ENCODE measurements at places on chromosomes 1 and 21.

- H3K4me3 ChIP-seq, result peak overlapping the region; percentile 68
- H3K36me3 ChIP-seq, result peaks cover 4% of the 10 kb centered on the region
- H3K27ac ChIP-seq, result no peak overlapping the region
These were observed 32.9 kb downstream of the PRMT2 start for GRCh38 chr21:46668381-46668780.

DNA sequence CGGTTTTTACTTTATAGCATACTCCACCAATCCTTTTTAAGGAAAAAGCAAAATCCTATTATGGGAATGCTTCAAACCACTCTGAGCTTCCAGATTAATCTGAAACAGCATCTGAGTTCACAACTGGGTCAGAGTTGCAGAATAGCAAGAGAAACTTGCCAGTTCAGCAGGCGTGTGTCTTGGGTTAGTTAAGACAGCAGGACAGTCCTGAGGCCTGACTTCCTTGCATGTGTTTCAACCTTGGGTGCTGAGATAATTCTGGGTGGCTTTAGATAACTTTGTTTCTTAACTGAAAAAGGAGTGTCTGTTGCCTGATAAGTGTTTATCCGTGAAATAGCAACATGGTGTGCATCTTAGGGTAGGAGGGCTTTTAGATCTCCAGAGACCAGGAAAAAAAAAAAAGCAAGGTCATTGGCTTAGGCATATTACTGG is 169.2 kb downstream of the DHRS3 start:
- H3K27ac ChIP-seq, result no peak overlapping the region
- no peaks in the 10 kb centered on the region for H3K36me3 ChIP-seq
- no peak for DNase-seq
- no peak overlapping the region for H3K4me3 ChIP-seq

DNA sequence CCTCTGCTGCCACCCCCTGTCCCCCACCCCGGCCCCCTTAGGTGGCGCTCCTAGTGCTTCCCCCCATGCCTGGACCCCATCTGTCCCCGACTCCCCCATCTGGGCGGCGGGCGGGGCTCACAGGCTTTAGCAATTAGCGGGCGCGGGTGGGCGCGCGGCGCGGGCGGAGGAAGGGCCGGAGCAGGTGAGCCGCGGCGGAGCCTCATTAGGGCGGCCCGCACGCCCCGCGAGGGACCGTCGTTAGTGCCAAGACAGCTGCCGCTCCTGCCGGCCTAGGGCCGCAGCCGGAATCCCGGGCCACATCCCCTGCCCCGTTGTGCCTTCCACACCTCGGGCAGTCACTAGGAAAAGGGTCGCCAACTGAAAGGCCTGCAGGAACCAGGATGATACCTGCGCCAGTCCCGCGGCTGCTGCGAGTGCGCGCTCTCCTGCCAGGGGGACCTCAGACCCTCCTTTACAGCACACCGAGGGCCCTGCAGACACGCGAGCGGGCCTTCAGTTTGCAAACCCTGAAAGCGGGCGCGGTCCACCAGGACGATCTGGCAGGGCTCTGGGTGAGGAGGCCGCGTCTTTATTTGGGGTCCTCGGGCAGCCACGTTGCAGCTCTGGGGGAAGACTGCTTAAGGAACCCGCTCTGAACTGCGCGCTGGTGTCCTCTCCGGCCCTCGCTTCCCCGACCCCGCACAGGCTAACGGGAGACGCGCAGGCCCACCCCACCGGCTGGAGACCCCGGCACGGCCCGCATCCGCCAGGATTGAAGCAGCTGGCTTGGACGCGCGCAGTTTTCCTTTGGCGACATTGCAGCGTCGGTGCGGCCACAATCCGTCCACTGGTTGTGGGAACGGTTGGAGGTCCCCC is 7.6 kb downstream of the OLIG2 start:
- H3K4me3 ChIP-seq, result no peak overlapping the region
- H3K36me3 ChIP-seq, result no peaks in the 10 kb centered on the region
- no peak overlapping the region for H3K27ac ChIP-seq
- H3K4me1 ChIP-seq, result no peaks in the 10 kb centered on the region
- peaks cover 93% of the 10 kb centered on the region for H3K27me3 ChIP-seq
- no peak for DNase-seq

DNA sequence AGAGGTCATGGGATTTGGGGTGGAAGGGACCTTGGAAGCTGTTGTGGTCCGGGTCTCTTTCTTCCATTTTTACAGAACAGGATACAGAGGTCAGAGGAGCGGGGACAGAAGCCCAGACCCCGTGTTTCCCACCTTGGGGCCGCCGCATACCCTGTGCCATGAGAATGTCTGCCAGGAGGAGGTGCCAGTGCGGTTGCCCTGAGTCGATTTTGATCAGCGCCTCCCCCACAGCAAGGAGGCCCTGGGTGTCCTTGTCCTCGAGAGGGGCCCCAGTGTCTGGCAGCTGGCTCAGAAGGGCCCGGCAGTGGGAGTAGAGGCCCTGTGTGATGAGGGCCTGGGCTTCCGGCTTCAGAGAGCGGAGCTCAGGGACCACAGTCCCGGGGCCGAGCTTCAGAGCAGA is 12.3 kb upstream of the MMEL1 start:
- DNase-seq, result no peak
- H3K4me3 ChIP-seq, result no peak overlapping the region
- no peaks in the 10 kb centered on the region for H3K36me3 ChIP-seq
- H3K4me1 ChIP-seq, result no peaks in the 10 kb centered on the region

- no peaks in the 10 kb centered on the region for H3K36me3 ChIP-seq
- H3K27me3 ChIP-seq, result no peaks in the 10 kb centered on the region
- no peaks in the 10 kb centered on the region for H3K4me1 ChIP-seq
- no peak overlapping the region for H3K4me3 ChIP-seq
- DNase-seq, result peak; percentile 6
- H3K27ac ChIP-seq, result no peak overlapping the region
These were observed 6.9 kb upstream of the SLC35D1 start for GRCh38 chr1:67060811-67061218.

- no peaks in the 10 kb centered on the region for H3K36me3 ChIP-seq
- peak; percentile 74 for DNase-seq
- no peaks in the 10 kb centered on the region for H3K4me1 ChIP-seq
- H3K4me3 ChIP-seq, result no peak overlapping the region
- H3K27ac ChIP-seq, result no peak overlapping the region
These were observed 14.5 kb downstream of the PDZK1IP1 start for GRCh38 chr1:47175227-47175934.

DNA sequence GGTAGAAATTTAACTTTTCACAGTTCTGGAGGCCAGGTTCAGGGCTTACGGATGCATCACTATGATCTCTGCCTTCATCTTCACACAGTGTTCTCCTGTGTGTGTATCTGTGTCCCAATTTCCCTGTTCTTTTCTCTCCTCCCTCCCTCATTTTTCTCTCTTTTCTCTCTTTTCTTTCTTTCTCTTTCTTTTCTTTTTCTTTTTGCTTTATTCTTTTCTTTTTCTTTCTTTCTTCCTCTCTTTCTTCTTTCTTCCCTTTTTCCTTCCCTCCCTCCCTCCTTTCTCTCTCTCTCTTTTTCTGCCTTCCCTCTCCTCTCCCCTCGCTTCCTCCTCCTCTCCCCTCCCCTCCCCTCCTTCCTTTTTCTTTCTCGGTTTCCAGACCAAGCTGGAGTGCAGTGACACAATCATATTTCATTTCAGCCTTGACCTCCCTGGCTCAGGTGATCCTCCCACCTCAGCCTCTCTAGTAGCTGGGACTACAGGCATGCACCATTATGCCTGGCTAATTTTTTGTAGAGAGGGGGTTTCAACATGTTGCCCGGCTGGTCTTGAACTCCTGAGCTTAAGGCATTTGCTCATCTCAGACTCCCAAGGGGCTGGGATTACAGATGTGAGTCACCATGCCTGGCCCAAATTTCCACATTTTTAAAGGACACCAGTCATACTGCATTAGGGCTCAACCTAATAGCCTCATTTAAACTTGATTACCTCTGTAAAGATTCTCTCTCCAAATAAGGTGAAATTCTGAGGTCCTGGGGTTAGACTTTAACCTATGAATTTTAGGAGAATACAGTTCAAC is 115.9 kb downstream of the HUNK start:
- H3K27me3 ChIP-seq, result no peaks in the 10 kb centered on the region
- no peaks in the 10 kb centered on the region for H3K36me3 ChIP-seq
- H3K4me1 ChIP-seq, result no peaks in the 10 kb centered on the region
- peak; percentile 25 for DNase-seq
- no peak overlapping the region for H3K4me3 ChIP-seq
- no peak overlapping the region for H3K27ac ChIP-seq

GRCh38 chr1:167094690-167095089 is 815 bp downstream of the STYXL2 start:
- peaks cover 10% of the 10 kb centered on the region for H3K4me1 ChIP-seq
- no peaks in the 10 kb centered on the region for H3K36me3 ChIP-seq

DNA sequence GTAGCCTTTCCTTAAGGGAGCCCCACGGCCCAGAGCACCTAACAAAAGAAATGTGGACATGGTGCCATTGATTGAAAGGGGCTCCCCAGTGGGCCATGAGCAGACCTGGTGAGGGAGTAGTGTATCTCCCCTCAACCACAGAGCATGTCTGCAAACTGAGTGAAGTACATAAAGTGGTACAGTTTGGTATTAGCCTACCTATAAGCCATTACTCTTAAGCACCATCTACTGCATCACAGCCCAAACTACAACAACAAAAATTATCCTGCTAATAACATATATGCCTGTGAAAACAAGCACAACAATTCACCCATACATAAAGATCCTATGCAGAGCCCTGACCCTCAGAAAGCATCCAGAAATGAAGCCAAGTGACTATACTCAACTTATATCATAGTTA is 407.8 kb downstream of the PTPRC start:
- no peak for DNase-seq
- H3K27ac ChIP-seq, result no peak overlapping the region
- H3K36me3 ChIP-seq, result no peaks in the 10 kb centered on the region
- no peaks in the 10 kb centered on the region for H3K27me3 ChIP-seq
- no peaks in the 10 kb centered on the region for H3K4me1 ChIP-seq

DNA sequence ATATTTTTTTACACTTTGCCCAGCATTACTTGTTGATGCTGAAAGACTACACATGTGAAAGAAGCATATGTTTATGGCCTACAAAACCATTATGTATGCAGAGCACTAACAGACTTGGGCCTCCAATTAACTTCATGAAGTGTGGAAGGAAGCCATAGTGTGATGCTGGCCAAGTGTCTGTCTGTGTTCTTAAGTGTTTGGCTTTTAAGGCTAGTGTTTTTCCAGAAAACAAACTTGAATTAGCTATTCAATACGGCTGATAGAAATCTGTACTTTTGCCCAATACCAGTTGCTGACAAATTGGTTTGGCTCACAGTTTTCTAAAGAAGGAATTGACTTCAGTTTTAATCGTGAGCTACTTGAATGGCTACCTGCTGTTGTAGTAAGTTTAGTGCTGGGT is 136.1 kb downstream of the ADGRL2 start:
- DNase-seq, result no peak
- H3K27ac ChIP-seq, result no peak overlapping the region
- H3K4me3 ChIP-seq, result no peak overlapping the region
- peaks cover 16% of the 10 kb centered on the region for H3K27me3 ChIP-seq
- H3K36me3 ChIP-seq, result no peaks in the 10 kb centered on the region

DNA sequence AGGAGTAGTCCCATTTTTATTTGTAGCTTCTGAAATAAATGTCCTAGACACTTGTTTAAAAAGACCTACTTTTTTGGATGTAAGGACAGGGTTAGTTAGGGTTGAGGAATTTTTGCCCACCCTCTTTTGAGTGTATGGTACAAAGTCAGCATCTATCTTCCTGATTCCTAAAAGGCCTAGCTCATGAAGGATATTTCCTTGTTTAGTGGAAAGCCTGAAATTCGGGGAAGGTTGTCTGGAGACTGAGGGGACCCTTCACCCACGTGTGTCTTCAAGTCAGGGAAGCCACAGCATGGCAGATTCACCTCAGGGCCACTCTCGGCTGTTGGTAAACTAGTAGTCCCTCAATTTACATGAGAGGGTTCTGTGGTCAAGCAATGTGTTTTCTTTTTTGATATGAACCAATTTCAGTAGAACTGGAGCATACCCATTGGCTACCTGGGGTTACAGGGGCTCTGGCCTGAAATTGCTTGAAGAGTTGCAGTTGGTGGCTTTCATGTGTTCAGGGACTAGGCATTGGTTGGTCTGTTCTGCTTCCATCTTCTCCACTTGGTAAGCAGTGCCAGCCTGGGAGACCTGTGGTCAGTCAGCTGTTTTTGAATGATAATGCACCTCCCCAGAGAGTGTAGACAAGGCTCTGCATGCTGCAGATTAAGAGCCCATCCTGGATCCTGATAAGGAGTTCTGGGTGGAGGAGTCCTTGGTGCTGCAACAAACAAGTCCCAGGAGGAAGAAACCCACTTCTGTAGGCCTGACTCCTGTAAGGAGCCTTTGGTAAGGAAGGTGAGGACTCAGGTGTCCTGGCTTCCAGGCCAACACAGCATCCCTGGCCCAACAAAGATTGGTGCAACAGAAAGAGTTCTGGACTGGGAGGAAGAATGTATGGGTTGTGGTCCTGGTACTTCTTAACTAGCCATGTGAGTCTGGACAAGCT is 6.3 kb downstream of the BTG2 start:
- no peak overlapping the region for H3K4me3 ChIP-seq
- no peaks in the 10 kb centered on the region for H3K27me3 ChIP-seq
- DNase-seq, result no peak
- peaks cover 13% of the 10 kb centered on the region for H3K4me1 ChIP-seq

DNA sequence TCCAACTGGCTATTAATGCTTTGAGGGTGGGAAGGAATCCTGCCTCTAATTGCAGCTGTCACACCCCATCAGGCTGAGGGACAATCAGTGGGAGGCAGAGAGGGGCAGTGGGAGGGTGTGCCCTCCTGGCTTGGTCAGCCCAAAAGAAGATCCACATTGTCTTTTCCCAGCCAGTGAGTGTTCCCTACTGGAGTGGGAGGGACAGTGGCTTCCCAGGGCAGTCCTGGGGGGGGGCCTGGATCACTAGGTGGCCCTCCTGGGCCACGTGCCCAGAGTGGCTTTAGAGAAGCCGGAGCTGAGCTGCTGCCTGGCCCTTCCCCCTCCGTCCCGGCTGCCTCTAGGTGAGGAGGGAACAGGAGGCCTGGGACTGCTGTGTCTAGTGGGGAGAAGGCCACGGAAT is 14.0 kb downstream of the INKA2 start:
- no peak overlapping the region for H3K27ac ChIP-seq
- H3K36me3 ChIP-seq, result no peaks in the 10 kb centered on the region
- H3K4me1 ChIP-seq, result peaks cover 8% of the 10 kb centered on the region
- H3K4me3 ChIP-seq, result no peak overlapping the region

GRCh38 chr1:50982611-50983010 is 12.6 kb downstream of the CDKN2C start:
- H3K36me3 ChIP-seq, result no peaks in the 10 kb centered on the region
- H3K4me3 ChIP-seq, result no peak overlapping the region
- no peaks in the 10 kb centered on the region for H3K27me3 ChIP-seq
- DNase-seq, result no peak

- H3K27ac ChIP-seq, result peak overlapping the region; percentile 52
- peaks cover 45% of the 10 kb centered on the region for H3K4me1 ChIP-seq
- no peaks in the 10 kb centered on the region for H3K36me3 ChIP-seq
- H3K4me3 ChIP-seq, result no peak overlapping the region
- H3K27me3 ChIP-seq, result no peaks in the 10 kb centered on the region
These were observed 3.6 kb upstream of the NAV1 start for GRCh38 chr1:201535046-201535918.

- H3K4me1 ChIP-seq, result no peaks in the 10 kb centered on the region
- H3K27me3 ChIP-seq, result no peaks in the 10 kb centered on the region
- H3K36me3 ChIP-seq, result no peaks in the 10 kb centered on the region
- no peak for DNase-seq
- H3K4me3 ChIP-seq, result no peak overlapping the region
These were observed 393.1 kb downstream of the PTPRU start for GRCh38 chr1:29629401-29629800.

- no peak overlapping the region for H3K27ac ChIP-seq
- no peak overlapping the region for H3K4me3 ChIP-seq
- no peak for DNase-seq
- no peaks in the 10 kb centered on the region for H3K4me1 ChIP-seq
These were observed 251.1 kb upstream of the JUN start for GRCh38 chr1:59034925-59035324.

GRCh38 chr1:64042331-64043100 is 160.9 kb upstream of the UBE2U start:
- H3K27ac ChIP-seq, result no peak overlapping the region
- peaks cover 5% of the 10 kb centered on the region for H3K4me1 ChIP-seq
- H3K27me3 ChIP-seq, result no peaks in the 10 kb centered on the region
